ENCODE measurements at places on chromosomes 1 and 21.

DNA sequence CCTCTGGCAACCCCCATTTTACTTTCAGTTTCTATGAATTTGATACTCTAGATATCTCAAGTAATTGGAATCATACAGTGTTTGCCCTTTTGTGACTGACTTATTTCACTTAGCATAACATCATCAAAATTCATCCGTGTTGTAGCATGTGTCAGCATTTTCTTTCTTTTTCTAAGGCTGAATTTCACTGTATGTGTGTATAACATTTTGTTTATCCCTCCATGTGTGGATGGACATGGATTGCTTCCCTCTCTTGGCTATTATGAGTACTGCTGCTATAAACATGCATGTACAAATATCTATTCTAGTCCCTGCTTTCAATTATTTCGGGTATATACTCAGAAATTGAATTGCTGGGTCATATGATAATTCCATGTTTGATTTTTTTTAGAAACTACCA lies 97.3 kb downstream of the MAP3K21 start:
- DNase-seq = no peak

DNA sequence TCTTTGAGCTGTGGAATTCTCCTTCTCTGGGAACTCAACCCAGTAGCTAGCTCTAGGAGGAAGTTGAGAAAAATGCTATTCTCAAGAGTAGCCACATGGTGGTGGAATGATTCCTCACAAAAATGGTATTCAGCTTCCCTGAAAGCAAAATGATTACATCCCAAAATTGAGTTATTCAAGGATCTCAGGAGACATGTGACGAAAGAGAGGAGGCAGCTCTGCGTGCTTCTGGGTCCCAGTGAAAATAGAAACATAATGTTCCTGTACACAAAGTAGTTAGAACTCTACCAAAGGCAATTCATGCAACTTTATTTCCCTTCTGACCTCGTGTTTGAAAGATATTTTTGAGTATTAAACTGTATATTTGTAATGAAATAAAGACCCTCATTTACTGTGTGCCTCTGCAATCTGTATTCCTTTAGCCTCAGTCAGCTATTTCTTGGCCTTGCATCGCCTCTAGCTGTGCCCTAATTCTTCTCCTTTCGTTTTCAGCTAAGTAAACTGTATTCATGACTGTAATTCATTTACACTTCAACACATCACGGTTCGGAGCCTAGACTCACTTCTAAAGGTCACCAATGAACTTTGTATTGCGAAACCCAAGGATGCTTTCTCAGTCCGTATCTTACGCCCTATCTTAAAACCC lies 167.3 kb downstream of the FASLG start:
- DNase-seq = peak; percentile 91

- no peak for DNase-seq
Observed at GRCh38 chr21:41689289-41689583, 77.6 kb downstream of the RIPK4 start.

DNA sequence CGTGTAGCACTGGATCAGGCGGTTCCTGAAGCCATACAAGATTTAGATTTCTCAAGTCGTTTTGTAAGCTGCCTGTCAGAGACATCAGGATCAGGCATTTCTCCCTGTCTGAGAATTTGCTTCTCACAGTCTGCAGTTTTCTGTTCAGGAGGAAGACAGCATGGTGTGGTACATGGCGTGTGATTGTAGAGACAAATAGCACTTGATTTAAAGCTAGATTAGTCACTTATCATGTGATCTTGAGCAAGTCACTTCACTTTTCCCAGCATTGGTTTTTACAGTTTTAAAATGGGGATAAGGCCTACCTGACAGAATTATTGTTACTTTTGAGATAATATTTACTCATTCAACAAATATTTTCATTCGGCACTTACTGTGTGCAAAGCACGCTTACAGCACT lies 63.3 kb downstream of the AK4 start:
- no peak for DNase-seq

DNA sequence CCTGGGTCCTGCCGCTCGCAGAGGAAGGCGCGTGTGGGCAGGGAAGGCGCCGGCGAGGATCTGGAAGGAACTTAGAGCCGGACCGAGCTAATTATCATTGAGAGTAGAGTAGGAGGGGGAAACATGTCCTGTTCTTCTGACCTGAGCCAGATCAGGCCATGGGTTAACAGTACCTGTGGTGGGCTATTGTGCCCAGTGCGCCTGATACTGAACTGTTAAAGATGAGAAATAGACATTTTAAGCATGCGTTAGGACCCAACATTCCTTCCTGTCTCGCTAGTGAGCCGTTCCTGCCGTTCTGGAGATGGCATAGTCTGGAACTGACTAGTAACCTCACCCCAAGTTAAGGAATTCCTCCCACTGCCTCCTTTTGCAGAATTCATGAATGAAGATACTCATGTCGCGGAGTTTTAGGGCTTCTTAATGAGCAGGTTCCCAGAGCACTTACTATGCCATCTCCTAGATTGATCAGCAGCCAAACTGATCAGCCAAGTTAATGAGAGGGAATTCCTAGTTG lies 870 bp downstream of the STRIP1 start:
- no peak for DNase-seq

- DNase-seq = no peak
Observed at GRCh38 chr1:46065405-46065804, 67.0 kb downstream of the PIK3R3 start.

DNA sequence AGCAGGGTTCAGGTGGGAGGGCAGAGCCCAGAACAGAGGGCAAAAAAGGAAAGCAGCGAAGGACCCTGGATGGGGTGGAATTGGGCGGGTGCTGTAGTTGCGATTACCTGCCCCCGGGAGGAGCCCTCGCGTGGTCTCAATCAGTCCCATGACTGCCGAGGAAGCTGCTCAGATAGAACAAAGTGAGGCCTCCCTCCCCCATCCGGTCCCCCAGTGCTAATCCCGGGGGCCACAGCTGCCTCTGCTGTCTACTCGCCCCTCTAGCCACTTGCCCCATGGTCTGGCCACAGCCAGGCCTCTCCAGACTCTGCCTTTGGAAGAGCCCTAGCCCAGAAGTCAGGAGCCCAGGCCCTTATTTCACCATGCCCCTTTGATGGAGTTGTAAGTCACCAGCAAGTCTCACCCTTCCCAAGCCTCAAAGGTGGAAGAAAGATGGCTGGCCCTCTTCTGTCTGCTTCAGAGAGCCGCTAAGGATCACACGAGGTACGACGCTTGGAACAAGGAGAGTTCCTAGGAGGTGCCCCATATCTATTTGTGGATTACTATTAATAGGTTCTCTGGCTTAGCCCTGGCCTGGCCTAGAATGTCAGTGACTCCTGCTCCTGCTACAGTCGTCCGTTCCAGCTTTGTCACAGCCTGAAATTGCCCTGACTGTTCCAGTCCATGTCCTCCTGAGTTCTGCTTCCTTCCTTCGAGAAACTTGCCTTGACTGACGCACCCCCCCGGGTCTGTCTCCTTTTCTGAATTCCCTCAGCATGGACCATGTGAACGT lies 16.4 kb downstream of the ECHDC2 start:
- no peak for DNase-seq

GRCh38 chr1:6601923-6602668 lies 573 bp downstream of the KLHL21 start:
- no peak for DNase-seq

- DNase-seq = no peak
Observed at GRCh38 chr1:181405584-181405983, 77.7 kb upstream of the CACNA1E start.

DNA sequence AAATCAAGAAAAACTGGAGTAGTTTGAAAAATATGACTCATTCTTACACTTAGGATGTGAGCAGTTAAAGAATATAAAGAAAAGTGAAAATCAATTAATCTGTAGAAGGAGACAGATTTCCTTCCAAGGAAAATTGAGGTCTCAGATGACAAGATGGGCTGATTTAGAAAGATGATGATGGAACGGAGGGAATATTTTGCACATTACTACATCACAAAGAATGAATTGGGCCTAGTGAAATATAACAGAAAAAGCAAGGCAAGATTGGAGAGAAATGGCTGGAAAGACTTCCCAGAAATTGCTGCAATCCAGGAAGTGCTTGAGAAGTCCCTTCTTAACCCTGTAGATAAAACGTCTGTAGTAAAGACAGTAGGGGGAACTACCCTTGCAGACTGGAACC lies 169.1 kb upstream of the SYT6 start:
- no peak for DNase-seq
